ENCODE measurements at places on chromosomes 7 and 10.

DNA sequence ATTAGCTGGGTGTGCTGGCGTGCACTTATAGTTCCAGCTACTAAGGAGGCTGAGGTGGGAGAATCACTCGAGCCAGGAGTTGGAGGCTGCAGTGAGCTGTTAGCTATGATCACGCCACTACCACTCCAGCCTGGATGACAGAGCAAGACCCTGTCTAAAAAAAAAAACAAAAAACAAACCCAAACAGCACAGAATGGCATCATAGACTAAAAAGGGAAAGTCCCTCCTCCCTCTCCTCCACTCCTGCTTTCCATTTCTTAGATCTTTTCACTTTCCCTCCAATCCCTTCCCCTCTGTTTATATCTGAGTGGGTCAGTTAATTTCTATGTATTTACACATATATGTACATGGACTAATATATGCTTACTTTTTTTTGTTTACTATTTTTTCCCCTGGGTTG lies 10.4 kb upstream of the PIP4K2A start:
- DNase-seq = no peak

GRCh38 chr10:17212802-17213221 lies 11.3 kb upstream of the TRDMT1 start:
- no peak for DNase-seq

DNA sequence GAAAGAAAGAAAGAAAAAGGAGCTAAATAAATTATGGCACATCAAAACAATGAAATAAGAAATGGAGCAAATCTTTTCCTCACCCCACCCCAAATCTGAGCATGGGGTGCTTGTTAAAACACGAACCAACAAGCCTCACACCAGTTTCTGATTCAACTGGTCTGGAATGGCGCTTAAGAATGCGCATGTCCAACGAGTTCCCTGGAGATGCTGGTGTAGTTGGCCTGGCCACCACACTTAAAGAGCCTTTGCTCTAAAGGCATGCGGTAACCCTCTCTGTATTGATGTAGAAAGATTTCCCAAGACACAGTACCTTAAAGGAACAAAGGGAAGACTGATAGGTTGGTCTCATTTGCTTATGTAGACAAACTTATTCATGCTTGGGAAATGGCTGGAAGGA lies 49.1 kb upstream of the STEAP1B start:
- DNase-seq = no peak

DNA sequence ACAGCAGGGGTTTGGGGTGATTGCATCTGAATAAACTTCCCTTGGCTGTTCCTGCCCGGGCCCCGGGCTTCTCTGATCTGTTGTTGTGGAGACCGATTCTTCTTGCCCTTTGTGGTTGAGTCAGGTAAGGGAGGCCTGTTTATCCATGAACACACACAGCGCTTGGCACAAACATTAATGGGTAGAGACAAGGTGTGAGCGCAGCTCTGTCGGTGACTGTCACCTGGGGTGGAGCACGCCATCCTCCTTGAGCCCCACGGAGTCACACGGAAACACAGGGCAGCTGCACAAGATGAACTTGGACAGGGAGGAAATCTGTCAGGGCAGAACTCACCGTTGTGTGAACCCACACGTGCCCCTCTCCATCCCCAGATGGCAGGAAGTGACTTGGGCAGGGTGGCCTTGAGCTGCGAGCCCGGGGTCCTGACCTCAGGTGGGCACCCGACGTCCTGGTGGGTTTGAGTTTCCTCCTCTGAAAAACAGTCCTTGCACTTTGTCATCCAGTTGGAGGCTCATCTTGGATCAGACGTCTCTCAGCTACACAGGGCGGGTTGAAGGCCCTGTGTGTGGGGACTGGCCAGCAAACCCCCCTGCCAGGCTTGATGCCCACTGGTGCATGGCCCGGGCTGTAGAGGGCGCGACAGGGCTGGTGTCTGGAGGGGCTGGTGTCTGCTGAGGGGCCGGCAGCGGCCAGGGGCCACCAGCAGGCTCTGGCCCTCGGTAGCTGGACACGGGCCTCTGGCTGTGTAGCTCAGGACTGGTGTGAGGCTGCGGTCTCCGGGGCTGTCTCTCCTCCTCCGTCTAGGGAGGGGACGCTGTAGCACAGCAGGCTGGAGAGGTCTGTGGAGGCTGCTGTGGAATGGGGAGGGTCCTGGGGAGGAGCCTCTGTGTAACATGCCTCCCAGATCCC lies 24.2 kb upstream of the SHH start:
- DNase-seq = no peak

DNA sequence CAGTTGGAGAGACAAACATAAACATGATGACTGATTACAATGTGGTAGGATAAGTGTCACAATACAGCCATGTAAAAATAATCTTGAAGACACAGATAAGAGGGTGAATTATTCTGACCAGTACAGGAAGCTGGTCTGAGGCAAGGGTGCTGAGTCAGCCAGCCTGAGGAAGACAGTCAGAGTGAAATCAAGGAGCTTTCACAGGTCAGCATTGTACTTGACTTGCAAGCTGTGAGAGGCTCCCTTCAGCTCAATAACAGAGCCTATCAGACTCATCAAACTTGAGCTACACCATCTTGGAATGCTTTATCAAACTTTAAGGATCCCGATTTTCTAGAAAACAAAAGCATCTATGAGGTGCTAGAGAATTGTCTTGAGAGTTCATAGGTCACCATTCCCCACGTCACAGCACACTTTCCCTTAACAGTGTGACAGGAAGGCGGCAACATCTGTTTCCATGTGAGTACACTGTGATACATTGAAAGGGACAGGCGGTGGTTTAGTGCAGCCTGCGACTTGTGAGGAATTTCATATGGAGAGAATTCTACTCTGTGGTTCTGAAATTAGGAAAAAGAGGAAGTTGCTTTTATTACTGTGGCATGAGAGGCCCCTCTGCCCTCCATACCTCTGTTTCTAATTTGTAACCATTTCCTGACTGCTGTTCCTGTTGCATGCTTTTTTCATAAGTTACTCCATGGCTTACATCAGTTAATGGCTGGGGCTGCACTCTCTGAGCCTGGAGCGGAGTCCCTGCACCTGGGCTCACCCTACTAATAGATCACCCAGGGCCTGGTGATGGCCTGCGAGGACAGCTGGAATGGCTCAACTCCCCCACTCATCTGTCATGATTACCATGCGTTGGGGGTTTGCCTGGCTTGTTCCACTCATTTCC lies 417.1 kb downstream of the SUGCT start:
- no peak for DNase-seq

- DNase-seq = no peak
Measured at GRCh38 chr10:108631332-108631731, 1292.0 kb downstream of the XPNPEP1 start.

GRCh38 chr7:77427996-77428603 lies 12.0 kb upstream of the GSAP start:
- no peak for DNase-seq

GRCh38 chr7:87310790-87311419 lies 34.6 kb upstream of the CROT start:
- DNase-seq = no peak

- DNase-seq = no peak
Measured at GRCh38 chr10:68103901-68104300, 5.4 kb upstream of the MYPN start.

GRCh38 chr7:44183386-44183785 lies 5.9 kb downstream of the GCK start:
- no peak for DNase-seq

DNA sequence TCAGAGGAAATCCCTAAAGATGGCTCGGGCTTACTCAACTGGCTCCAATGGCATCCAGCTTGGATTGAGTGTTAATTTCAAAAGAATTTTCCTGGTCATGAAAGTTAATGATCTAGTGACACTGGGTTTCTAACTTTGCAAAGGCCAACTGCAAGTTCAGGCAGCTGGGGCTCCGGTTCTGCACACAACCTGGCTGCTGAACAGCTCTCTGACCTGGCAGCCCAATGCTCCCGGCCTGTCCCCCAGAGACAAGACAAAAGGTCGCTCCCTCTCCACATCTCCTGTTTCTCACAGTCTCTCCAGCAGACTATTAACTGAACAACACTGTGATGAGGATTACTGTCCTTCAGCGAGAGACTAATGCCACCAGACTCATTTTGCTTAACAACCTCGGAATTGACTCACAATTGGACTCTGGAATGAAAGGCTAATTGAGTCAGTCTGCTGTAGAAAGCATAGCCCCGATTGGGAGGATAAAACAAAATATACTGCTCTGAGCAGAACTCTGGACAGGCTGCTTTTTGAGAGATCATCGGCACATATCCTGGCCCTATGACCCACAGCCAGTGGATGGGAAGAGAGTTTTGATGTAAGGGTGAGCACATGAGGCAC lies 174.5 kb downstream of the GFRA1 start:
- no peak for DNase-seq

- no peak for DNase-seq
Measured at GRCh38 chr7:56474271-56474670, 358.1 kb upstream of the NUPR2 start.

GRCh38 chr7:134785842-134786241 lies 6.4 kb downstream of the CALD1 start:
- no peak for DNase-seq

DNA sequence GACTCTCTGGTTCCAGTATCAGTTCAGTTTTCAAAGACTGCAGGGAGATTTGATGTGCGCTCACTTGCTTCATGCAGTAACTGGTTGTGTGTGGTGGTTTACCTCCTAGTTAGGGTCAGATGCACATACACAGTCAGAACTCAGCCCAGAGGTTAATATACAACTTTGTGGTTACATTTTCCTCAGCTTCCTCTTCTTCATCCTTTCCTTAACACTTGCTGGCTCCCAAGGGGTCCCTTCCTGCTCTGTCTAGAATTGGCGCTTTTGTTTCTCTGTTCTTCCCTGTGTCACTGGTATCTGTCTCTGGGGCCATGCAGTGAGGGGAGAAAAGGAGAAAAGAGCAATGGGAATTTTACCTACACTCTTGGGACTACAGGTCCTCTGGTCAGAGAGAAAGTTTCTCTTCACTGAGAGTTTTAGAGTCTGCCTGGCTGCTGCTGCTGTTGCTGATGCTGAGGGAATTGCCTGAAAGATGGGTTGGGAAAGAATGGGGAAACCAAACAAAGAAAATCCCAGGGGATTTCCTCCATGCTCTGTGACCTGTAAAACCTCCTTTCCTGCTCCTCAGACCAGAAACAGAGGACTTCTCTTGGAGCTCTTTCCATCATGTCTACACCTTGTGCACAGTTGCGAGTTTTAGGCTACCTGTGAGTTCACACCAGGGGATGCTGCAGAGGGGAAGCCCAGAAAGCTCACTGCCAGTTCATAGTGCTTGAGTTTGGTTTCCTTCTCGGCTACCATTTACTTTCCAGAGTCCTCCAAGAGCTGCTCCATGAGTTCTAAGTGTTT lies 74.6 kb downstream of the WDFY4 start:
- no peak for DNase-seq

DNA sequence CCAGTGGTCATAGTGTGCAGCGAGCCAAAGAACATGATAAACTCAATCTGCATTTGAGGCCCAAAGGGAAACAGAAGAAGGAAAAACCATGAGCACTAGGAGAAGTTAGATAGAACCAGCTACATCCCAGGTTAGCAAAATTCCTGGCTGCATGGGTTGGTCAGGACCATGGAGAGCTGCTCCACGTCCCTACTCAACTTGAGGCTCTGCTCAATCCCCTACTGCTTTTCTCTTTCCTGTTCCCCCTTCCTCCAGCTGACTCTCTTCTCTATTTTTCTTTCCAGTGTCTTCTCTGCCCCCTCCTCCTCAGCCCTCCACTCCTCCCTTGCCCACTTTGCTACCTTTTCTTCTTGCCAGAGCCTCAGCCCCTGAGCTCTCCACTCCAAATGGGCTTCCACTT lies 21.9 kb upstream of the VSIR start:
- no peak for DNase-seq
